Cardiac septum (tissue), 1 donor: ENCODE measurements at places on chromosomes 2 and 18.

DNA sequence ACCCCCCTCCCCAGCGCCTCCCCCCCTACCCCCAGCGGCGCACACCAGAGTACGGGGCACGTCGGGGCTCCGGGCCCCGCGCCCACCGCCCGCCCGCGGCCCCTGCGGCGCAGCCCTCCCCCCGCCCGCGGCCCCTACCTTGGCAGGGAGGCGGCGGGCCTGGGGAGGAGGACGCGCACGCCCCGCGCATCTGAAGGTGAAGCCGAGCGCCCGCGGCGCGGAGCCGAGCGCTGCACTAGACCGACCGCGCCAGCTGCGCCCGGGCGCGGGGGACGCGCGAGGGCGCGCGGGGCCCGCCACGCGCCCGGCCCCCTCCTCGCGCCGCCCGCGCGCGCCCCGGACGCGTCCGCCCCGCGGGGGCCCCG is at the start of gene ZNF516:
ZNF516 (minus strand) TSS at position 237 of the 365 bp plus-strand sequence. CDS start 52,188 bp downstream, outside the sequence.
- no peak for DNase-seq

DNA sequence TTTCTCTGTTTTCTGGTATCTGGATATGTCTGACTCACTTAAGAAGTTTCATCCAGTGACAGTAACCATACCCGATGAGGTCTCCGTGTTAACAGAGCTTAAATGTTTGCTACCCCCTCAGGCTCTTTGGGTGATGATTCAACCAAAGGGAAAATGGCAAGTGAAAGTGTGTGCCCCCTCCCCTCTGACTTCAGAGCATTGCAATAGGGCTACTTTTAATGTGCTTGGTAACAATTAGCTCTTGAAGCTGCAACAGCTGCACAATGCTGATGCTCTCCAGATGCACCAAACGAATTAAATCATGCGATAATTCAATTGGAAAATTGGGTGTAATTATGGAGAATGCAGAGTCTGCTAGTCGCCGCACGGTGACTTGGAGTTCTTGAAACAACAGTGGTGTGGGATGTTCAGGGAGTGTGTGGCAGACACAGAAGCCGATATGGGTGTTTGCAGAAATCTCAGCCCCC is 270.7 kb downstream of the ALK start:
- DNase-seq = no peak

DNA sequence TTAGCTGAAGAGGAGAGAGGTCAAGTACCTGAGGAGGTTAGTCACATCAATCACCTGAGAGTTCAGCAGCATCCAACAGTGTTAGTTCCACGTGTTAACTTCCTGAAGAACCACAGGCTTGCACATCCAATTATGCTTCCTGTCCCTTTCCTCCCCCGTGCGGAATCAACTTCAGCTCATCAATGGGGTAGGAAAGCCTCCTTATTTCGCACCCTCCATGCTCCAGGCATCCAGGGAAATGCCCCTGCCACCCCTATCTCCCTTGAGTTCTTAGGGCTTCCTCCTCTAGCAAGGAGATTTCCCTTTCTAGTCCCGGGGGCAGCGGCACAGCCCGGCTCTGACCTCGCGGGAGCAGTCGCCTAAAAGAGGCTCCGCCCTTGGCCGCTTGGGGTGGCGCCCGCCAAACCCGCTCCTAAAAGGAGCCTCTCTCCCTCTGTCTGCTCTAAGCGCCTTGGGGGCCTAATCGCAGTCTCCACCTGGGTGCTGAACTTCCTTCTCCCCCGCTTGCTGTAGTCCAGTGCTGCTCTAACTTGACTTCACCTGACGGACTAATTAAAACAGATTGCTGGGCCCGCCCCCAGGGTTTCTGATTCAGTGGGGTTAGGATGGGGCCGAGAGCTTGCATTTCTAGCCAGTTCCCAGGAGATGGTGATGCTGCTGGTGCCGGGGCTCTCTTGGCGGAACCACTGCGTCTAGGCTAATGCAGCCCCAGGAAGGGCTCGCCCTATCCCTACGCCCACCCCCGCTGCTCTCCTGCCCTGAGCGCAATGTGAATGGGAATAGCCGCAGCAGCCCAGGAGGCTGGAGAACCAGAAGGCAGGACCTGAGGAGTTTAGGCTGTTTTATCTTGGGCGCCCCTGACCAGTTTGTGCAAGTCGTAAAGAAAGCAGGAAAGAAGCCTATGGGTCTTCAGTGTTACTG is 3.4 kb upstream of the TET3 start:
- no peak for DNase-seq

DNA sequence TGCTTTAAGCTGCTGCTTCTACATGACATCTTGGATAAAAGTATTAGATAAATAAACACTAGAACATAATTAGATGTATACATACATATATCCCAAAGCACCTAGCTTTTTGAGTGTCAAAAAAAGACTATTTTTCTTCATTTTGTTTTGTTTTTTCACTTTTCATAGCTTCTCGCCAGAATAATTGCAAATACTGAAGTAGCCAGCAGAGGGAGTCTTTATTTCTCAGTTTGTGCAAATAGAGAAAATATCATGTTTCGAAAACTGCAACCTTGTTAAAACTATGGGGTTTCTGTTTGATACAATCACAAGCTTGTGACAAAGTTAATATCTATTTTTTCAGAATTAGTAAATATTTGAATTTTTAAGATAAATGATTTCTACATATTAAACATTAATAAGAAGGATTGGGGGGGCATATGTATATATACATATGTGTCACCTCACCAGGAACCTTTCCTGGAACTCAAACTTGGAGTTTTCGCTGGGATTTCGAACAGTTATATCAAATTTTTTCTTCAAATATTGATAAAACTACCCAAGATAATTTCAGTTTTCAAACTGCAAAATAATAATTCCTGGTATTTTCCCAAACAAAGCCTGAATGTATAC is 61.0 kb downstream of the GRB14 start:
- no peak for DNase-seq

DNA sequence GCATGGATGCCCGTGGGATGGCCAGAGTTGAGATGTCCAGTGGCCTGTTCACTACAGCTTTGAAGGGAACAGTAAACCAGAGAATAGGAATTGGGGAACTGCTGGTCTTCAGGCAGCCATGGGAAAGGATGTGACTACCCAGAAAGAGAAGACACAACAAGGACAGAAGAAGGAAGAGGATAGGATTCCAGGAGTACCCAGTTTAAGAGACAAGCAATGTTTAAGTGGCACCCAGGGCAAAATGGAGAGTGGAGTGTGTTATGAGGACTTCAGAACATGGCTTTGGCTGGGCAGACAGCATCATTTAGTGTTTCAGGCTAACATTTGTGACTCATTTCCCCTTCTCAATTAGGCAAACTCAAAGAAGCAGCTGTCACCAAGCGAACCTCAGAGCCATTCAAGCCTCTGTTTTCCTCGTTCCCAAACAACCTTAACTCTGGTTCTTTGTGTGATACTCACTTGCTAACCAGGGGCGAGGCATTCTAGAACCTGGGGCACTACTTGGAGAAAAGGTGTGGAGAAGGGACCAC is 4.0 kb upstream of the FAM124B start:
- DNase-seq = no peak

GRCh38 chr2:28751956-28752630 is 463 bp downstream of the PPP1CB start:
- DNase-seq = peak; percentile 79

DNA sequence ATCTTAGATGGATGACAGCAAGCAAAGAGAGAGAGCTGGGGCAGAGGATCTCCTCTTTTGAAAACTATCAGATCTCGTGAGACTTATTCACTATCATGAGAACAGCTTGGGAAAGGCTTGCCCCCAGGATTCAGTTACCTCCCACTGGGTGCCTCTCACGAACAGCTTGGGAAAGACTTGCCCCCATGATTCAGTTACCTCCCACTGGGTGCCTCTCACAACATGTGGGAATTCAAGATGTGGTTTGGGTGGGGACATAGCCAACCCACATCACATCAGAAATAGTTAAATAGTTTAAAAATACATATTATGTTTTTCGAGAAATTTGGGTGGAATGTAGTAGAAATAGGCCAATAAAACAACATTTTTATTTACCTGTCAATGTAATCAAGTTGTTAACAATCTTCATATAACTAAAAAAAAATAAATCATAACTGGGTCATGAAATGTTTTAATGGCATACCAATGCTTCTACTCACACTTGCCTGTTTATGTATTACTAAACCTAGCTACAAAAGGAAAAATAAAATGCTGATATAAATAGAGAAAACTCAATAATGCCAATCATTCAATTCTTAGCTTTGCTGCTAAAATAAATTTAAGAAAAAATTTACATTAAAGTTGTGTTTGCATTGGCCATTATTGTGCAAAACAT is 608.9 kb downstream of the SUCLG1 start:
- DNase-seq = no peak

- DNase-seq = no peak
Observed at GRCh38 chr2:65551528-65551927, 119.1 kb upstream of the SPRED2 start.

DNA sequence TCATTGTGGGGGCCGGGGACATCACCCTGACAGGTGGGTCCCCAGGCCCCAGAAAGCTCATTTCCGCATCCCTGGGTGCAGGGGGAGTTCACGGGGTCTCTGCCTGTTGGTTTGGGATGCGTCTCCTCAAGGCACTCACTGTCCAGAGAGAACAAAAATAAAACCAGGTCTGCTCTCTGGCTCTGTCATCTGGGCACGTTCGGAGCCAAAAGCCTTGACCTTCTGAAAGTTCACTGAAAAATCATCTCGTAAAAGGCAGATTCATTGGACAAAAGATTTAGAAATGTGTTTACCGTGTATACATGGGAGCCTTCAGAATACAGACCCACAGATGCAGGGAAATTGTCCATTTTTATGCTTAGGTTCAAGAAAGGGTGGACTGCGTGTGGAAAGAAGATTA is 26.6 kb downstream of the MLPH start:
- DNase-seq = no peak

DNA sequence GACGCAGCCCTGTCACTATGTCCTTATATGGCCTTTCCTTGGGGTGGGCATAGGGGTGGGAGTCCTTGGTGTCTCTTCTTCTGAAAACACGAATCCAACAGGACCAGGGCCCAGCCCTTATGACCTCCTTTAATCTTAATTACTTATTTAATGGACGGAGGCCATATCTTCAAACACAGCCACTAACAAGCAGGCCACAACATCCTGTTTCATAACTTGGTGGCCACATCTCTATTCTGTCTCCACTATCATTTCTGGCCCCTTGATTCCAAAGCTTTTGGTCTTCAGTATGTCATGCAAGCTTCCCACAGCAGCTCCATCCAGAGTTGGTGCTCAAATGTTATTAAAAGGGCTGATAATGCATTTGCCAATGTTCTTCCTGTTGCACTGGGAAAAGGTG is 287.3 kb upstream of the SMIM21 start:
- no peak for DNase-seq

DNA sequence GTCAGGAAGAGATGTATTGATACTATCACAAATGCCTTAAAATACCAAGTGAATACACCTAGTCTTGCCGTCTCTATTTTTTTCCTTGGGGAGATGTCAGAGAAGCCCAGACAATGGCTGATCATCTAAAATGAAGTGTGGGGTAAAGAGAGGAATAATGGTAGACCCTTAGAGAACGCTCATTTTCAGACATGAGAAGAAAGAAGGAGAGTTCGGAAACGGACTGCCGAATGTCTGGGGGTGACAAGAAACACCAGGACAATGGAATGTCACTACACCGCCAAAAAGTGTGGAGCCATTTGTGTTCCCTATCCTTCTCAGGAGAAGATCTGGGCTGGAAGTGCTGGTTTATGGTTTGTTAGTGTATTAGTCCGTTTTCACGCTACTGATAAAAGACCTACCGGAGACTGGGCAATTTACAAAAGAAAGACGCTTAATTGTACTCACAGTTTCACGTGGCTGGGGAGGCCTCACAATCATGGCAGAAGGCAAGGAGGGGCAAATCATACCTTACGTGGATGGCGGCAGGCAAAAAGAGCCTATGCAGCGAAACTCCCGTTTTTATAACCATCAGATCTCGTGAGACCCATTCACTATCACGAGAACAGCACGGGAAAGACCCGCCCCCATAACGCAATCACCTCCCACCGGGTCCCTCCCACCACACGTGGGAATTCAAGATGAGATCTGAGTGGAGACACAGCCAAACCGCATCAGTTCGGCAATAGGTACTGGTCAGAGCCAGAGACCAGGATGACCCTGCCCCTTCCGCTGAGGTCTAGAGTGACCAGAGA is 743.7 kb downstream of the GALR1 start:
- no peak for DNase-seq

GRCh38 chr2:238775591-238775990 is 72.3 kb upstream of the TWIST2 start:
- no peak for DNase-seq
